Neural progenitor cell (in vitro differentiated cells): ENCODE measurements at places on chromosomes 5 and 9. TPM values are rescaled to one million over a fixed set of nuclear protein-coding genes. Genes with fewer than 3 reads are reported as not detected.

DNA sequence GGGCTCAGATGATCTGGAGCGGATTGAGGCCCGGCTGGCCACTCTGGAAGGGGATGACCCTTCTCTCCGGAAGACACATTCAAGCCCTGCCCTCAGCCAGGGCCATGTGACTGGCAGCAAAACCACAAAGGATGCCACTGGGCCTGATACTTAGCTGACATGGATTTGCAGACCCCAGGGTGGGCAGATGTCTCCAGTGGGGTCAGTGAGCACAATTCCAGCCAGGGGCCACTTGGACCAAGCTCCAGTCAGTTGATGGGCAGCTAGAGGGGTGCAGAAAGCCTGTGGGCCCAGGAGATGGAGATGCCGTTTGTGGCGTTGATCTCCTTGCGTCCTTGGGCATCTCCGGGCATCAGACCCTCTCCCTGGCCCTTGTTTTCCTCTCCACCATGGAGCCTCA lies 46.7 kb downstream of the PSD2 start:
- H3K4me3 ChIP-seq, result no peak overlapping the region
- no peak overlapping the region for H3K27ac ChIP-seq
- no peak for DNase-seq
- no peaks in the 10 kb centered on the region for H3K36me3 ChIP-seq

GRCh38 chr9:113464286-113464660 lies 746 bp downstream of the RGS3 start:
- peaks cover 33% of the 10 kb centered on the region for H3K27me3 ChIP-seq
- H3K4me3 ChIP-seq, result peak overlapping the region; percentile 47
- H3K36me3 ChIP-seq, result no peaks in the 10 kb centered on the region

- no peaks in the 10 kb centered on the region for H3K36me3 ChIP-seq
- H3K27ac ChIP-seq, result no peak overlapping the region
- H3K4me1 ChIP-seq, result peaks cover 12% of the 10 kb centered on the region
- peaks cover 100% of the 10 kb centered on the region for H3K27me3 ChIP-seq
- no peak for DNase-seq
- no peak overlapping the region for H3K4me3 ChIP-seq
Measured at GRCh38 chr5:135047347-135047695, 13.3 kb upstream of the PITX1 start.

DNA sequence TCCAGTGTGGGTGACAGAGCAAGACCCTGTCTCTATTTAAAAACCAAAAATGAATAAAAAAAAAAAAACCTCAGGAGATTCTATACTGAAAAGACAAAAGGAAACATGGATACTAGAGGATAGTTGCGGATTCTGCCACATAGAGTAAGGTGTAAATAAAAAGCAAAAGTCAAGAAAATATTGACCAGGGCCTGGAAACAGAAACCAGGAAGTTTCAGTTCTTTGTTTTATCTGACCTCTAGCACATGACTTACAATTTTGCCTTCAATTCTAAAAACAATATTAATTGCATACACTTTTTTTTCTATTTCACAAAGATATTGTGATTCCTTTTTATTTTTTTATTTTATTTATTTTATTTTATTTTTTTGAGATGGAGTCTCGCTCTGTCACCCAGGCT lies 96.2 kb upstream of the NMUR2 start:
- no peaks in the 10 kb centered on the region for H3K36me3 ChIP-seq
- no peaks in the 10 kb centered on the region for H3K4me1 ChIP-seq
- no peaks in the 10 kb centered on the region for H3K27me3 ChIP-seq
- no peak for DNase-seq
- H3K27ac ChIP-seq, result no peak overlapping the region

- DNase-seq, result no peak
- H3K27ac ChIP-seq, result no peak overlapping the region
- H3K4me1 ChIP-seq, result no peaks in the 10 kb centered on the region
Measured at GRCh38 chr9:103627731-103628130, 466.4 kb upstream of the SMC2 start.

DNA sequence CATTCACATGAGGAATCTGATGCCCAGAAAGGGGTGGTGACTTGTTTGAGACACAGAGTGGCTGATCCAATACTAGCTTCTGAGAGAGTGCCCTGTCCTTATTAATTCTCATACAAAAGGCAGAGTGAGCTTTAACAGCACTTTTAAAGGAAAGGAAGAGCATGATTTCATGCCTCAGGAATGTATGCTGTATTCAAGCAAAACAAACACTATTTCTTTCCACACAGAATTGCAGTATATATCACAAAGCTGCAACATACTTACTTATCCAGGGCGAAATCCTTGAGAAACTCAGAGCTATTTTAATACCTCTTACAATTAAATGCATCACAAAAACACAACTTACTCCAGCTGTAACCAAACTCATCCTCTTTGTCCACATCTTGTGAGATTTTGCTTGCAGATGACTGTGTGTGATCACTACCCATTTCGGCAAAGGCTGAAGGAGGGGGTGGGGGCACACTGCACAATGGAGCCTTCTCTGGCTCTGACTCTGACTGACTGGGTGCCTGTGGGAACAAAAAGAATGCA lies 139.8 kb downstream of the MPDZ start:
- no peak overlapping the region for H3K4me3 ChIP-seq
- H3K27ac ChIP-seq, result no peak overlapping the region
- H3K36me3 ChIP-seq, result no peaks in the 10 kb centered on the region
- H3K4me1 ChIP-seq, result peaks cover 26% of the 10 kb centered on the region
- H3K27me3 ChIP-seq, result no peaks in the 10 kb centered on the region

DNA sequence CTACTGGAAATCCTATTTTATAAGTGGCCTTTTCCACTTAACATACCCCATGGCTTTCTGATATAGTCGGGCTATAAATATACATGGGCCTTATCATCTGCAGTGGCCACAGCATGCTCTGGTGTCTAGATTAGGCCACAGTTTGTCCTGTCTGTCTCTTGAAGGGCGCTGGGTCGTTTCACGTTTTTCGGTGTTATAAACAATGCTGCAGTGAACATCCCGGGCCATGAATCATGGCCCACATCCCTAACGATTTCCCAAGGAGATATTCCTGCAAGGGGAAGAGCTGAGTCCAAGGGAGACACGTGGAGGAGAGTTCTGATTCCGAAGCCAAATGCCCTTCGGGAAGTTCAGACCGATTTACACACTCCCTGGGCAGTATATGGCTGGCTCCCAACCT lies 8.4 kb downstream of the PLPP7 start:
- no peak overlapping the region for H3K4me3 ChIP-seq
- no peak overlapping the region for H3K27ac ChIP-seq
- no peaks in the 10 kb centered on the region for H3K36me3 ChIP-seq
- H3K27me3 ChIP-seq, result no peaks in the 10 kb centered on the region
- no peaks in the 10 kb centered on the region for H3K4me1 ChIP-seq
- no peak for DNase-seq

GRCh38 chr9:129968690-129969485 lies 74.1 kb downstream of the FNBP1 start:
- no peaks in the 10 kb centered on the region for H3K36me3 ChIP-seq
- DNase-seq, result no peak
- H3K4me1 ChIP-seq, result peaks cover 16% of the 10 kb centered on the region
- H3K4me3 ChIP-seq, result no peak overlapping the region
- no peaks in the 10 kb centered on the region for H3K27me3 ChIP-seq

DNA sequence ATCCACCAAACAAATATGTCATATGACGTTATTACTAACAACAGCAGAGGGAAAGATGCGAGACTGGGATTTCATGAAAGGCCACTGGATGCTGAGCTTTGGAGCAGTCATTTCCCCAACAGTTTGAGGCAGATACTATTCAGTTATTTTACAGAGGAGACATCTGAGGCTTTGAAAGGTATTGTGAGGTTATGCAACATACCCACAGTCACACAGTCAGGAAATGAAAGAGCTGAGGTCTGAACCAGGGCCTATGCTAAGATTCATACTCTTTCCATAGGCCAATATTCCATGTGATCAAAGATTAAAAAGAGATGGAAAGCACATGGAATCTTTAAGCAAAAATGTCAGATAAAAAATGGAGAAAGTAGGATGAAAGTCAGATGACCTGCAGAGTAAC lies 63.0 kb downstream of the LPAR1 start:
- no peaks in the 10 kb centered on the region for H3K4me1 ChIP-seq
- no peaks in the 10 kb centered on the region for H3K27me3 ChIP-seq
- DNase-seq, result no peak
- H3K36me3 ChIP-seq, result peaks cover 5% of the 10 kb centered on the region
- no peak overlapping the region for H3K27ac ChIP-seq
- H3K4me3 ChIP-seq, result no peak overlapping the region

GRCh38 chr9:107363516-107364152 lies 80.6 kb downstream of the RAD23B start:
- H3K4me3 ChIP-seq, result no peak overlapping the region
- no peaks in the 10 kb centered on the region for H3K27me3 ChIP-seq
- H3K4me1 ChIP-seq, result peaks cover 15% of the 10 kb centered on the region
- H3K27ac ChIP-seq, result no peak overlapping the region

DNA sequence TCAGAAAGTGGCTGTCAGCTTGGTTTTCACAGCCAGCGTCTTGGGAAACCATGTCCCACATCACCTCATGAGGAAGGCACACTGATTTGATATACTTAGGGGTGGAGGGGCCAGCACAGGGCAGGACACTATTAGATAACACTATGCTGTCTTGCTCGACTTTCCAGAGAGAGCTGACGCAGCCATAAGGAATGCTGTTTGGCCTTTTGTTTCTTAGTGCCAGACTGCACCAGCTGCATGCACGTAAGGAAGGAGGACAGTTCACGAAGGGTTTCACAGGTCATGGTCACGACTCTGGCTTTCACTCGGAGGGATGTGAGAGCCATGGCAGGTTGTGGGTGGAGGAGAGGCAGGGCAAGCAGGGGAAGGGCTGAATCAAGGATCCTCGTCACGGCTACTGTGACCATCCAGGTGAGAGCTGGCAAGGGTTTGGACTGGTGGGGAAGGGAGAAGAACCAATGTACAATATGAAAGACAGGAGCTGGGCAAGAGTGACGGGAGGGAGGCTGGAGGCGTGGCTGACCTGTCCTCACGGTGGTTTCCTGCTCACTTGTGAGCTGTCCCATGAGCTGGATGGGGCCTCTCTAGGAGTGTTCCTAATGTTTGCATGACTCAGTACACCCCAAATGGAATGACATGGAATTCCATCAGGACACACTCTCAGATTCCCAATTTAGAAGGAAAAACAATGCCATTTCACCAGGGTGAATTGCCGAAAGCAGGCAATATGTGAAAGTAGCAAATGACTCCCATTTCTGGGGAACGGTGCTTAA lies 61.7 kb downstream of the OTULIN start:
- H3K4me1 ChIP-seq, result peaks cover 28% of the 10 kb centered on the region
- H3K27ac ChIP-seq, result no peak overlapping the region
- DNase-seq, result no peak
- H3K4me3 ChIP-seq, result no peak overlapping the region
- no peaks in the 10 kb centered on the region for H3K27me3 ChIP-seq

GRCh38 chr5:67432606-67433005 lies 236.0 kb upstream of the CD180 start:
- no peaks in the 10 kb centered on the region for H3K36me3 ChIP-seq
- H3K27ac ChIP-seq, result no peak overlapping the region
- DNase-seq, result no peak
- no peaks in the 10 kb centered on the region for H3K27me3 ChIP-seq

DNA sequence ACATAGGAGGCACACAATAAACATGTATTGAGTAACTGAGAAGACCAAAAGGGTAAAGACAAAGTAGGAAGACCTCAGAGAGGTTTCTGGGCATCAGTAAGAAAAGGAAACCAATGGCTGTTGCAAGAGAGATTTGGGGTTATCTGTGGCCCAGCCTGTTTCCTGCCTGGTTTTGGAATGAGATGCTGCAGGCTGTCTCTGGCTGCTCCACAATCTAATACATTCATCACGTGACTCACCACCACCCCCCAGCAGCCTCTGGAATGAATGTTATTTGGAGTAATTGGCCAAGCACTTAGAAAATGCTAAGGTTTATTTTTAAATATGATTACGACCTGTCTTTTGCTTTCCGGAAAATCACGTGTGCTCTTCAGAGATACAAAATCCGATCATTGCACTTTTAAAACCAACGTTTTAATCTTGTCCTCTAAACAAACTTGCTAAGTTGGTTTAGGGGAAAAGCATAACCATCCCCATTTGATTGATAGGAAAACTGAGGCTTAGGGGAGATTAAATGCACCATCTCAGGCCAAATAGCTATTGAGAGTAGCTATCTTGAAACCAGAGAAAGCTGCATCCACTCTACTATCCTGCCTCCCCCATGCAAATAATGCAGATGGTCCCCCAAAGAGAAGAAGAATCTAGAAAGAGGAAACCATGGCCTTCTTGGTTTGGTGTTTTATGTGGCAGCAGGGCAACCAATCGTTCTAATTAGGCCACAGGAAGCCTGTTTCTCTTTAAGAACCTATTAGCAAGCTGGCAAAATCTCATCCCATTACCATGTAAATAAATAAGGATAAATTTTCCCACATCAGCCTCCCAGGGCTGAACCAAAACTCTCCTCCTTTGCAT lies 151.8 kb upstream of the ADRA1B start:
- H3K4me3 ChIP-seq, result no peak overlapping the region
- no peak for DNase-seq
- H3K27me3 ChIP-seq, result no peaks in the 10 kb centered on the region
- no peak overlapping the region for H3K27ac ChIP-seq
- no peaks in the 10 kb centered on the region for H3K36me3 ChIP-seq

DNA sequence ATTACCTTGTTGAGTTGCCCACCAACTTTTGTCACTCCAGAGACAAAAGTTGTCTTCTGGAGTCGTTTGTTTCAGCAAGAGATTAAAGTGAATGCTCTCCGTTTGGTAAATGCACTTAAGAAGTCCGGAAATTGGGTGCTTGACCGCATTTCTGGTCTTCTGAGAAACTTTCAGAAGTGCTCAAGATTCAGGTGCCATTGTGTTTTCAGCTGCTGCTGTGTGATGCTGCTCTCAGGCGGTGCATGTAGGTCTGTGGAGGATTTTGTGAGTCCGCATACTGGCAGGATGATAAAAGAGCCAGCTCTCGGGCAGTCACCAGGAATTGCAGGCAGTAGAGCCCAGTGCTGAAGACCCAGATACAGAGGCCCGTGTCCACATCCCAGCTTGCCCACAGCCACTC lies 5.9 kb upstream of the NFIL3 start:
- H3K36me3 ChIP-seq, result no peaks in the 10 kb centered on the region
- peaks cover 22% of the 10 kb centered on the region for H3K27me3 ChIP-seq
- H3K27ac ChIP-seq, result no peak overlapping the region
- H3K4me1 ChIP-seq, result no peaks in the 10 kb centered on the region

DNA sequence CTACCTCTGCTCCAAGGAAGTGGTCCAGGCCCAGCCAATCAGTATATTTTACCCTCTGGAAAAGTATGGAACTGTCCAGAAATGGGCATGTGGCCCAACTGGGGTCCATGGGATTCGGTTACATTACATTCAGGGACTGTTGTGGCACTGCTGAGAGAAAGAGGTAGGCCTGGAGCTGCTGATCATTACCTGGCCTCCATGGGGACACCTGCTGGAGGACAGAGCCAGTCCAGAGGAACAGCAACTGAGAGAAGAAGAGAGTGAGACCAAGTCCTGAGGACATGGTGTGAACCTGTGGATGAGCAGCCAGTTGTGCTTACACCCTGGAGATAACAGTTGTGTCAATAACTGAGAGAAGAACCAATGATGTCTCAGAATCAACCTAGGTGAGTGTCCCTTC lies 48.2 kb downstream of the HMHB1 start:
- H3K27ac ChIP-seq, result no peak overlapping the region
- no peak for DNase-seq
- H3K4me3 ChIP-seq, result no peak overlapping the region
- no peaks in the 10 kb centered on the region for H3K27me3 ChIP-seq

The SPINK6 gene
- not detected in 2 replicates for total RNA-seq

The FAM221B gene
- total RNA-seq, result not detected in 2 replicates

The RNF180 gene
- 5.5 and 7.0 TPM in 2 replicates for total RNA-seq

The TNPO1 gene
- 194 and 316 TPM in 2 replicates for total RNA-seq

The ARHGEF28 gene
- total RNA-seq, result 0.11 and 0.28 TPM in 2 replicates

The HACD4 gene
- total RNA-seq, result 1.1 and 1.2 TPM in 2 replicates

The AJM1 gene
- total RNA-seq, result 0.77 TPM in 1 of 2 replicates, not detected in the other

The PCDHGB6 gene
- 13.2 and 22.1 TPM in 2 replicates for total RNA-seq

The BAAT gene
- total RNA-seq, result 0.09 and 0.15 TPM in 2 replicates

The PDCD1LG2 gene
- not detected in 2 replicates for total RNA-seq

The MCCC2 gene
- total RNA-seq, result 19.8 and 20.3 TPM in 2 replicates
